ENCODE measurements at places on chromosomes 11 and 22. TPM values are rescaled to one million over a fixed set of nuclear protein-coding genes. Genes with fewer than 3 reads are reported as not detected.

DNA sequence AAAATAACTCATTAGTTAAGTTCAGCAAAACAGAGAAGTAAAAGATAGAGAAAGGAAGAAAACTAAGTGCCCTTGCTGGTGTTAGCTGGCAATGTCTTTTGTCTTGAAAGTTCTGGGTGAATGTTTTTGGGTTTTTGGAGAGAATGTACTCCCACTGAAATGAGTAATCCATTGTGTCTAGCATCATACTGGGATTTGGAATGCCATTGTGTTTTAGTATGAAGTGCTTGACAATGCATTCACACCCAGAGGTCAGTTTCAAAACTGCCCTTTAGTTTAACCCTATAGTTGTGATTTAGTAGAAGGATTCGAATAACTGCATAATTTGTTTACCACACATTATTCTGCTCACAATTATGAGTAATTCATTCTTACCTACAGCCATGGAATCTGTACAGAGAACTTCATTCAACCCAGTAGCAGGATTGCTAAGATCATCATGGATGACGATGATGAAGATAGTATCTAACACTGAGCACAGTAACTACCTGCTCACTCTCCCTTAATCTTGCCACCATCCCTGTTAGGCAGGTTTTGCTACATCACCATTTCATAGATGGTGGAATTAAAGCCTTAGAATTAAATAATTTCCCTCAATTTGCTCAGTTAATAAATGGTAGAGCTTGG is 33.9 kb downstream of the MAML2 start:
- no peak for DNase-seq

DNA sequence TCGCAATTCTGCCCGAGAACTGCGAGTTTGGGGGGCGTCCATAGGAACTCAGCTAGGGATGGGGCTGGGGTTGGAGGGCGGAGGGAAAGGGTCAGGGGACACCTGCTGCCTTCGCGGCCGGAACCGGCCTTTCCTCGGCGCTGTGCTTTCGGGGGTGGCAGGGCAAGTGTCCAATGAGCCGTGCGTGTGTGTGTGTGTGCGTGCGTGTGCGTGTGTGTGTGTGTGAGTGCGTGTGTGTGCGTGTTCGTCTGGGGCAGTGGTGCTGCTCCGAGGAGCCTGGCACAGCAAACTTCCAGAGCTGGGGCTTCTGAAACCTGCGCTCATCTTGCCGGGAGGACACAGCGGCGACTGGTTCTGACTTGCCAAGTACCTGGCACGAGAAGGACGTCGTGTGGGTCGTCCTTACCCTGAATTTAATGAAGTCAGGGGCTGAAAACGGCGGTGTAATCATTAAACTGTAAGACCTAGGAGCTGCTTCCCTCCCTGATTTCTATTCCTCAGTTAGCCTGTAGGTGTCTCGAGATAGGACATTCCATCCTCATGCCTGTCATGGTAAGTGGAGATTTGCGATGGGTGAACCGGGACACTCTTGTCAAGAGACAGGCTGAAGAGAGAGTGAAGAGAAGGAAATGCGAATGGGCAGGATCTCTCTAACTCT is 27.0 kb upstream of the AMOTL1 start:
- DNase-seq, result peak; percentile 4

DNA sequence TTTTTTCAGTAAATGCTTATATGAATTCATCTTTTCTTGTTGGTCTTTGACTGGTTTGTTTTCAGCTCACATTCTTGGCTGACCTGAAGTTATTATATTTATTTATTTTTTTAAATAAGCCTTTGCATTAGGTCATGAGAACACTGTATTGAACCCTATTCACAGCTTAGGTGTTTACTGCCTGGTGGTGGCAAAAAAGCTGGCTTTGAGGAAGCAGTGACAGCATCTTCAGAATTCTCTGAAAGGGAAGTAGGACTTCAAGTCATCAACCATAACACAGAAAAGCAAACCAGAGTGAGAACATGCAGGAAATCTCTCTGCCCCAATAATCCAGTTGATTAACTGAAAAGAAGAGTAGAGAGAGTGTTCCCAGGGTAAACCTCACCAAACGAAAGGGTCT is 30.3 kb upstream of the MMP13 start:
- no peak for DNase-seq

- DNase-seq, result no peak
Measured at GRCh38 chr11:65470433-65471049, 28.3 kb upstream of the MALAT1 start.

The TRIM6 gene
- 2.1 TPM for total RNA-seq

The LDHA gene
- 1,360 TPM for total RNA-seq

The OR8G5 gene
- not detected for total RNA-seq

Measured in activated naive CD4-positive, alpha-beta T cell treated with anti-CD3 and anti-CD28 coated beads for 36 hours (primary cell).